ENCODE measurements at places on chromosomes 12 and 14.

GRCh38 chr12:31005944-31006361 lies 67.7 kb upstream of the DDX11 start:
- DNase-seq = no peak

GRCh38 chr12:55675666-55676065 lies 32.0 kb downstream of the ITGA7 start:
- no peak for DNase-seq

GRCh38 chr12:111024205-111024801 lies 103.9 kb upstream of the MYL2 start:
- DNase-seq = no peak

- DNase-seq = no peak
Observed at GRCh38 chr12:119154435-119154818, 24.3 kb upstream of the HSPB8 start.

- DNase-seq = no peak
Observed at GRCh38 chr12:51829641-51830040, 18.9 kb downstream of the FIGNL2 start.

GRCh38 chr12:129949651-129950050 lies 45.8 kb upstream of the TMEM132D start:
- no peak for DNase-seq

DNA sequence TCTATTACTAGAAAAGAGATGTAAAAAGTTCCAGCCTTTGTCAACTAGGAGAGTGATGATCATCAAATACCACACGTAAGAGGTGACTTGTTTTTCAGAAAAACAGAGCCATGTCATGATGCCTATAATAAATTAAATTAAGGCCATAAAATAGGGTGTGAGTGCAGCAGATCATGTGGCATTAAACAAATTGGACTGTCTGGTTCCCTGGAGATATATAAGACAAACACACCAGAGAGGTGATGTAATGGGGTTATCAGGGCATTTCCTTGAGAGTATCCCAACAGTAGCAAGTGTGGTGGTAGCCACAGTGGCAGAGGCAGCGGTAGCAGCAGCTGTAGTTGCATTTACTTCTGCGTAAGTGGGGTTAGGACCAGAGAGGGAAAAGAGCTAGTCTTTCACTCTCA lies 14.6 kb upstream of the GALNT6 start:
- no peak for DNase-seq

- DNase-seq = no peak
Observed at GRCh38 chr12:87925021-87925420, 104.2 kb downstream of the C12orf50 start.

DNA sequence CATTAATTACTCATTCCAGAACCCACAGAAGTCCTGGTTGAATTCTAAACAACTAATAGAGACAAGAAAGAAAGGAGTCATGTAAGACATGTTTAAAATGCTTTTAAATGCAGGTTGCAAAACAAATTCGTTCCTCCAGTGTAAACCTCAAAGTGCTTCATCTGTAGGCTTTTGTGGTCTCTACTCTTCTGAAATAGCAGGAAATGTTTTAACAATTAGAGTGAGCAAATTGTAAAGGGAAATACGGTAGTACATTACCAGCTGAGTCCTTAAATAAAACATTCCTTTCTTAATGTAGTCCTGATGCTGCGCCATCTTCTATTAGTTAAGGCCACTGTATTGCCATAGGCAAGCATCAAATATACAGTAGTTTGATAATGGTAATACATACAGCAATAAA lies 1934.2 kb upstream of the SEL1L start:
- no peak for DNase-seq

DNA sequence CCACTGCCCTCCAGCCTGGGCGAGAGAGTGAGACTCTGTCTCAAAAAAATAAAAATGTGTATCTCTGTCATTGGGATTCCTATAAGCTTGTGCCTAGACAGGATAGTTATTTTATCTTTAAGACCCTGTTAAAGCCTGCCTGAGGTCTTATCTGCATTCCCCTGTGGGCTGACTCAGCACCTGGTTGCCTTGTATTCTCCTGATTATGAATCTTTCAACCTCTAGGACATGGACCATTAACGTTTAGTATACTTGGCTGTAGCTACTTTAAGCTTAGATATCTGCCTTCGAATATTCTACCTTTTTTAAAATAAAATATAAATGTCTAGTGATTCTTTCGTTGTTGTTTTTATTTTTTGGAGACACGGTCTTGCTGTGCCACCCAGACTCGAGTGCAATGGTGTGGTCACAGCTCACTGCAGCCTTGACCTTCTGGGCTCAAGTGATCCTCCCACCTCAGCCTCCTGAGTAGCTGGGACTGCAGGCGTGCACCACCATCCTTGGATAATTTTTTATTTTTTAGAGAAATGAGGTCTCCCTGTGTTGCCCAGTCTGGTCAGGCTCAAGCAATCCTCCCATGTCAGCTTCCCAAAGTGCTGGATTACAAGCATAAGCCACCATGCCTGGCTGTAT lies 41.3 kb downstream of the RESF1 start:
- DNase-seq = no peak

- DNase-seq = no peak
Observed at GRCh38 chr12:5197656-5198055, 154.0 kb downstream of the KCNA5 start.

GRCh38 chr14:34052658-34053014 lies 101.8 kb upstream of the EGLN3 start:
- no peak for DNase-seq

GRCh38 chr12:106190581-106190980 lies 51.8 kb upstream of the NUAK1 start:
- DNase-seq = no peak

DNA sequence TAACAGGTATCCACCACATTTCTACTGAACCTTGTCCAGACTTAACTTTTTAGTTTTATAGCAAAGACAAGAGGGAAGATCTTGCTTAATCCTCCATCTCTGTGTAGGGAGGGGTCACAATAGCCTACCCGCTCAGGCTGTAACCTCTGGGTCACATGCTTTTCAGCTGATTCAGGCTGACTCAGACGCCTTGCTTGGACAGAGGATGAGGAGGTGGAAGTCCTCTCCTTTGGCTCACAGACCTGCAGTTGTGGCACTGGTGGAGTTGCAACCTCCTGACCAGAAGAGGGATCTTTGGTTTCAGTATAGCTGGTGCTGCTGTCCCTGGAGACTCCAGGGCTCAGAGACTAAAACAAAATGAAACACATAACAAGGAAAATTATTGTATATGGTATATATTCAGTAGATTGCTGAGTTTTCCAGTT lies 16.2 kb downstream of the ACIN1 start:
- no peak for DNase-seq

DNA sequence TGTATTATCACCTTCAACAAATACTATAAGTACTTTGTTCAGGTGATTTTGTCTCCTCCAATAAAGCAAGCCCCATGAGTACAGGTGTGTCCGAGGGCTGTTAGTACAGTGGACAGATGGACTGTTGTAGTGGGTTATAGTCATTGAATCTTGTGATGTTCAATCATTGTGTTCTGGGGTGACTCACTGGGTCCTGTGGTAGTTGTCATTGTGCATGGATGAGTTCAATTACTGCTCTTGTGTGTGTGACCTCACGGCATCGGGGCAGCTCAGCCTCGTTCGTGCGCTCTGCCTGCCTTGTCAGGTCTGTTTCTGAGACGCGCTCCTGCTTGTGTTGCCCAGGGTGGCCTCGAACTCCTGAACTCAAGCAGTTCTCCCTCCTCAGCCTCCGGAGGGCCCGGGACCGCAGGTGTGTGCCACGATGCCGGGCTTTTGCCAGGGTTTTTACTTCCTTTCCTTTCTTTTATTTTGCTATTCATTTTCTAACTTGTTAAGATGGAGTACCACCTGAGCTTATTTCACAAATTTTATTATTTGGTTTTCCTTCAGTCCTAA lies 72.2 kb downstream of the DDX51 start:
- no peak for DNase-seq

DNA sequence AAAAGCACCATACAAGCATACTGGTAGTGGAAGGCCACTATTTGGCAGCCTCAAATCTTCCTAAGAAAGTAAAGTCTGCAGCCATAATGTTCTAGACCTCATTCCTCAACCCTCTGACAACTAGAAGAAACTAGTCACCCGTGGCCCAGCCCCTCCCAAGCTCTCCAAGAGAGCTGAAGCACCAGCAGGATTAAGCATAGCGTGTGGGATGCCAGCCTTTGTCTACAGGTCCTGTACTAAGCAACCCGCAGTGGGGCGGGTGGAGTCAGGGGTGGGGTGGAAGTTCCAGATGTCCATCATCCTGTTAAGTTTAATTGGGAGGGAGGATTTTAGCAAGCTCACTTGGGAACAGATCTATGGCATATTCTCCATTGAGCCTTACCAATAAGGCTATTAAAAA lies 14.2 kb downstream of the SLC11A2 start:
- no peak for DNase-seq

GRCh38 chr12:73421832-73422231 lies 1115.8 kb upstream of the ATXN7L3B start:
- DNase-seq = no peak
